Endodermal cell (in vitro differentiated cells): ENCODE measurements at places on chromosomes 3 and 15. TPM values are rescaled to one million over a fixed set of nuclear protein-coding genes. Genes with fewer than 3 reads are reported as not detected.

DNA sequence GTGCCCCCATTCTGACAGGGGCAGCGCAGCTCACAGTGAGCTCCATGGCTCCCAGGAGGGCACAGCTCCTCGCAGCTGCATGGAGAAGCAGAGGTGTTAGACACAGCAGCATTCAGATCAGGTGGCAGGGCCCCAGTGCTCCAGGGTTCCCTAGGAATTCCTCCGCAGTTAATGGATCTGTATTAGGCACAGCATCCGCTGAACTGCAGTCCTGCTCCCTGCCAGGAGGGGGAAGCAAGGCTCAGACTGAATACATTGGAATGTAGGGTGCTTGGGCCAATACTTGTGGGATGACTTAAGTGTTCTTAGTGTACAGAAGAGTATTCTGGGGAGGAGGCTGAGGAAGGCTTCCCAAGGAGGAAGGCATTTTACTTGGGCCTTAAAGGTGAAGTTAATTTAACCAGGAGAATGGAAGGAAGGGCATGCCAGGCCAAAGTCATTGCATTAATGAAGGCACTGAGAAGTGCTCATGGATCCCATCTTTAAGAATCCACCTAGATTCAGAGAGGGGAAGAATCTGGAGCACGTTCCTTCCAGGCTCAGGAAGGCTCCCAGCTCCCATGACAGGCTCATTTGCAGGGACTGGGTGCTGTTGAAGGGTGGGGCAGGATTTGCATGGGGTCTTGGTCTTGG is 111.6 kb downstream of the RAB11A start:
- DNase-seq, result peak; percentile 96
- peaks cover 15% of the 10 kb centered on the region for H3K27me3 ChIP-seq

- H3K27me3 ChIP-seq, result no peaks in the 10 kb centered on the region
- H3K4me3 ChIP-seq, result no peak overlapping the region
- peaks cover 21% of the 10 kb centered on the region for H3K36me3 ChIP-seq
Observed at GRCh38 chr3:142366434-142366833, 81.4 kb downstream of the XRN1 start.

CLDN1 gene
- total RNA-seq, result 10.2 and 12.7 TPM in 2 replicates

CEMIP gene
- not detected in 3 replicates for total RNA-seq

- no peak for DNase-seq
- H3K27ac ChIP-seq, result no peak overlapping the region
- H3K36me3 ChIP-seq, result no peaks in the 10 kb centered on the region
- no peaks in the 10 kb centered on the region for H3K4me1 ChIP-seq
Observed at GRCh38 chr3:85476891-85477495, 518.2 kb downstream of the CADM2 start.

DNA sequence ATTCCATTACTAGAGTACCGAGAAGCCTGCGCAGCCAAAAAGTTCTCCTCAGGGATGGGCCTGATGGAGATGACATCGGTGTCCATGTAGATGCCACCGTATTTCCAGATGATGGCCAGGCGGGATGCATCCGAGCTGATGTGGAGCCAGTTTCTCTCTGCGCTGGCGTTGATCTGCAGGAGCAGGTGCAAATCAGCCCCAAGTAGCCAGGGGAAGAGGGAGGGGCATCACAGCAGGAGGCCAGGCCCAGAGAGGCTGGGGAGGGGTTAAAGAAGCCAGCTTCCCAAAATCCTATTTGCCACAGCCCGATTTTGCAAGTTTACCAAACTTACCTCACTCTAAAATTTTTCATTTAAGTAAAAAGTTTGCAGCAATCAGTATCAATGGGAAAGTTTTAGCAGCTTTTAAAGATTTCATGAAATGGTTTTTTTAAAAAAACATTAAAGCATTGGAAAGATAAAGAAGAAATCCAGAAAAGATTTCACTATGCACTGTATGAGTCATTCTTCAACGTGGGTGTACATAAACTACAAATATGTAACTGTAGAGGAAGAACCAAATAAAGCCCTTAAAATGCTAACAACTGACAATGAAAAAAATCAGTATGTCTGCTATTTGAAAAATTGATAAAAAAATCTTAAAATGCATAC is 7.4 kb downstream of the A4GNT start:
- DNase-seq, result peak; percentile 71
- H3K4me3 ChIP-seq, result no peak overlapping the region
- H3K27ac ChIP-seq, result no peak overlapping the region

ITIH1 gene
- total RNA-seq, result 0.78 TPM in 1 of 3 replicates, not detected in the others

DNA sequence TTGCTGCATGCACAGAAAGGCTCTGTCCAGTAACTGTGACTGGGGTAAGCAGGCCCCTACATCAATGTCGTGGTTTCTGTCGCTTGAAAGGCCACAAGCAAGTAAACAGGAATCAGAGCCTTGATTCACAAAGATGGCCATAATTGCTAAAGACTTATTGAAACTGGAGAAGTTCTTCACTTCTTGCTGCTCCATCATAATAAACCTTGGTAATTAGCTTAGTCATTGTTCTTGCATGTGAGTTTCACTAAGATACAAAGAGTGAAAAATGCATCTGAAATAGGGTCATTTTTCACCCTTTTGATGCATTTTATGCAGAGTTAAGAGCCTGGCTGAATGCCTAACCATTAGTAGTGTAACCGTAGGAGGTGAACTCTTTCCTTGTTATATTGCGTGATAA is 3.2 kb downstream of the SEMA6D start:
- no peaks in the 10 kb centered on the region for H3K27me3 ChIP-seq
- H3K27ac ChIP-seq, result no peak overlapping the region
- H3K36me3 ChIP-seq, result peaks cover 26% of the 10 kb centered on the region
- peaks cover 6% of the 10 kb centered on the region for H3K4me1 ChIP-seq
- no peak for DNase-seq

DNA sequence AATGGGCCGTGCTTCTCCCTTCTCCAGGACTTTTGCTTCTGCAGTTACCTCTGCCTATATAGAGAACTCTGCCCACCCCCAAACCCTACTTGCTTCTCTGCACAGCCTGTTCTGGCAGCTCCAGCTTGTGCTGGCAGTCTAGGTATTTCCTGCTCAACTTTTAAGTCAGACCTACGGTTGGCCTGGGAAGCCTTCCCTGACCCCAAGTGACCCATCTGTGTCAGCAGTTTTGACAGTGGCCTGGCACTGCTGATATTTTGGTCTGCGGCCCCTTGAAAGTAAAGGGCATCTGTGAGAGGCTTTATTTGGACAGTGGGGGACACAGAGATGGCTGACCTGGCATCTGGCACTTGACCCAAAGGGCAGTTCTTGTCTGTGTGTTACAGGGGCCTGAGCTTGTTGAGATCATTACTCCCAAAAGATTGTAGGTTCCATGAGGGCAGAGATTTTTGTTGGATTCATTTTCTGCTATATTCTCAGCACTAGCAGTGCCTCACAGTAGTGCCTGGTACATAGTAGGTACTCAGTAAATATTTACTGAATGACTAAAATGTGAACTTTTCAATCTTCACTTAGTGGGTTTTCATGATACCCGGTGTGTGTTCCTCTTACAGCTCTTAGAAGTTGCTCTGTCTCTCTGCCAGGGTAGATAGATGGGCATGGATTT is 55.2 kb upstream of the TRAK1 start:
- H3K27ac ChIP-seq, result peak overlapping the region; percentile 19
- H3K36me3 ChIP-seq, result peaks cover 12% of the 10 kb centered on the region
- DNase-seq, result no peak
- H3K4me1 ChIP-seq, result peaks cover 27% of the 10 kb centered on the region
- H3K27me3 ChIP-seq, result no peaks in the 10 kb centered on the region
- H3K4me3 ChIP-seq, result no peak overlapping the region

GRCh38 chr3:66381626-66382025 is 119.2 kb downstream of the LRIG1 start:
- no peak overlapping the region for H3K27ac ChIP-seq
- H3K4me1 ChIP-seq, result no peaks in the 10 kb centered on the region
- peak; percentile 27 for DNase-seq
- H3K4me3 ChIP-seq, result no peak overlapping the region

DNA sequence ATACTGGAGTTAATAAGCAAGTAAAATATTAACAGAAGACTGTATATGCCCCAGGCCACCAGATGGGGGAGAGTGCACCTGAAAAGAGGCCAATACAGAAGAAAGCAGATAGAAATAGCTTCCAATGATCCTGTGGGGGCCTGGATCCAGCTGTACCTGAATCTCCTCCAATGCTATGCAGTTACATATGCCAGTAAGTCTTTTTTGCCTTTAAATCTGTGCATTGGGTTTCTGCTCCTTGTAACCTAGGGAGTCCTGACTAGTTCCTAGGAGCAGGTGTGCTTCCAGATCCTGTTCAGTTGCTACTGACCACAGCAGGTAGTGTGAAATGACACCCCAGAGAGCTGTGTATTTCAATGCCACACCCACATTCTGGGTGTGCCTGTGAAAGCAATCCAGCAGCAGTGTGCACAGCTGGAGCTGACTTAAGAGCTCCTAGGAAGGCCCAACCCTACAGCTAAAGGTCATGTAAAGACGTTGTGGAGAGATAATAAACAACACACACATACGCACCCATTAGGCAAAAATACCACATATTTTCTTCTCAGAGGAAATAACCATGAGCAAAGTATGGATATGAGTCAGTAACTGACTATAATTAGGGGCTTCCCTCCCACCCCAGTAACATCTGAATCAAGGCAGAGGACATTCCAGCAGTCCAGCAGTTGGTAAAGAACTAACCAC is 62.2 kb upstream of the AKAP13 start:
- DNase-seq, result no peak
- H3K36me3 ChIP-seq, result no peaks in the 10 kb centered on the region
- H3K4me1 ChIP-seq, result no peaks in the 10 kb centered on the region
- no peaks in the 10 kb centered on the region for H3K27me3 ChIP-seq

CLSTN2 gene
- 0.38 and 0.42 TPM in 2 replicates for total RNA-seq

DNA sequence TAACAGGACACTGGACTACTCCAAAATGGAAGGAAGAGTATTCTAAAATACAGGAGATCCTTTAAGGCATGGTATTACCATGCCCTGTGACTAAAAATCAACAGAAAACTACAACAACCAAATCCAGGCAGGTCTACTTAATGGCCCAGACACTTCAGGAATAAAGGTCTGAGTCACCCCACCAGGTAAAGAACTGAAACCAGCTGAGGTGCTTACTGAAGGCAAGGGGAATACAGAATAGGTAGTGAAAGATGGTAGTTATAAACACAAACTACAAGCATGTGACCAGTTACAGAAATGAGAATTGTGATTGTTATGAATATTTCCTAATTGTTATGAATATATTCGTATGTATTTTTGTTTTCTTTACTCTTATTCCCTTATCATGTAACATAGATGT is 13.4 kb downstream of the IFT57 start:
- no peaks in the 10 kb centered on the region for H3K27me3 ChIP-seq
- H3K4me1 ChIP-seq, result no peaks in the 10 kb centered on the region
- DNase-seq, result no peak
- H3K36me3 ChIP-seq, result peaks cover 3% of the 10 kb centered on the region
- no peak overlapping the region for H3K4me3 ChIP-seq
- no peak overlapping the region for H3K27ac ChIP-seq

GRCh38 chr3:159882790-159883779 is 105.5 kb upstream of the IL12A start:
- no peak for DNase-seq
- no peak overlapping the region for H3K4me3 ChIP-seq

DNA sequence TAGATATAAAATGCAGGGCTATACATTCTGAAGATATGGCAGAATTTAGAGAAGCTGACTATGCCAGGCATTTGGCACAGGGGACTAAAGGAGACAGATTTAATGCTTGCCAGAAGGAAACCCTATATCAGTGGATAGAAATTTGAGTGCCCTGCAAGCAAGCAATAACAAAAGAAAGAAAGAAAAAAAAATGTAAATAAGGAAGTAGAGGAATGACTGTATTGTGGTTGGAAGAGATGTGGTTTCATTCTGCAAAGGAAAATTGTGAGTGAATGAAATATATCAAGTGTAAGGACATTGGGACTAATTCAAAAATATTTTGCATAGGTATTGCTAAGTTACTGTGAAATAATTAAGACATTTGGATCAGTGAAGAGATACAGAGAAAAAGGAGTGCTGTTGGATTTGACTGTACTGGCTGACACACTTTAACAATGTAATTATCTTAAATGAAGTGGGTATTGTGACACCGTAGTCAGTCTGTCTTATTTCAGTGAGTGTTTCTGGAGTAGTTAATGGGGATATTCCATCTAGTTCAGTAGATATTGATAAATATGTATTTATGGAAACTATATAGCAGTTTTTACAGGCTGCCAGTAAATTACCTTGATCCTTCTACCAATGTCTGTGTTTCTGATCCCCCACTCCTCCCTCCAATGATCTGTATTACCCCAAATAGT is 418.2 kb downstream of the CNTN4 start:
- no peak overlapping the region for H3K27ac ChIP-seq
- H3K36me3 ChIP-seq, result no peaks in the 10 kb centered on the region
- H3K4me1 ChIP-seq, result no peaks in the 10 kb centered on the region
- H3K27me3 ChIP-seq, result no peaks in the 10 kb centered on the region
- H3K4me3 ChIP-seq, result no peak overlapping the region

PTPRG gene
- 92.1 and 108 TPM in 2 replicates for total RNA-seq

LSM3 gene
- total RNA-seq, result 18.1 and 19.0 TPM in 2 replicates

BCHE gene
- 0.79 TPM in 2 replicates for total RNA-seq

NANOGP8 gene
- total RNA-seq, result 47.2 and 56.8 TPM in 2 replicates

FETUB gene
- not detected in 3 replicates for total RNA-seq

DNA sequence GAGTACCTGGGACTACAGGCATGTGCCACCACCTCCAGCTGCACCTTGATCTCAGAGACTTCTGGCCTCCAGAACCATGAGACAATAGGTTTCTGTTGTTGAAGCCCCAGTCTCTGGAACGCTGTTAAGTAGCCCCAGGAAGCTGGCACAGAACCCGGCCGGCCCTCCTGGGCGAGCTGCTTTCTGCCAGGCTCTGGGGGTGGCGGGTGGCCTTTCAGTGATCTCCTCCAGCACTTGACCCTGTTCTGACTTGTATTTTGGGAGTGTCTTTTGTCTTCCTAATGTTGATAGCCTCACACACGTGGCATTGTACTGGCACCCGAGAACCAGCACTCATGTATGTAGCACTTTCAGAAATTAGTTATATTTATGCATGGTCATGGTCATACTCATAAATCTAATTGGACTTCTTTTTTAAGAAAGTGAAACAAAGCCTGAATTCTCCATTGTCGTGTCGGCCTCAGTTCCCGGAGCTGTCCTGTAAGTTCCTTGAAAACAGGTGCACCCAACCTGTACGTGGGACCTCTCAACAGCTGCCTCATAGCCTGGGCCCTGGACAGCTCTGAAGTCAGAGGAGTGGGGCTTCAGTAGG is 74.0 kb downstream of the TFRC start:
- no peak overlapping the region for H3K4me3 ChIP-seq
- no peak for DNase-seq
- no peaks in the 10 kb centered on the region for H3K4me1 ChIP-seq
- H3K27me3 ChIP-seq, result peaks cover 17% of the 10 kb centered on the region

SOX14 gene
- total RNA-seq, result 0.33 TPM in 1 of 3 replicates, not detected in the others

- peak within 1 kb of the TSS; percentile 39 for H3K4me3 ChIP-seq
- H3K27me3 ChIP-seq, result no peaks in the 10 kb centered on the region
- H3K4me1 ChIP-seq, result peaks cover 10% of the 10 kb centered on the region
- no peak for DNase-seq
- H3K27ac ChIP-seq, result peak within 1 kb of the TSS; percentile 6
Observed at GRCh38 chr3:193378706-193379105, at the start of gene ATP13A5. Gene ATP13A5, minus strand, starts transcription at chr3:193378753. Its CDS starts 28 bp downstream, at chr3:193378725.
